ENCODE measurements at places on chromosomes 1 and 21.

DNA sequence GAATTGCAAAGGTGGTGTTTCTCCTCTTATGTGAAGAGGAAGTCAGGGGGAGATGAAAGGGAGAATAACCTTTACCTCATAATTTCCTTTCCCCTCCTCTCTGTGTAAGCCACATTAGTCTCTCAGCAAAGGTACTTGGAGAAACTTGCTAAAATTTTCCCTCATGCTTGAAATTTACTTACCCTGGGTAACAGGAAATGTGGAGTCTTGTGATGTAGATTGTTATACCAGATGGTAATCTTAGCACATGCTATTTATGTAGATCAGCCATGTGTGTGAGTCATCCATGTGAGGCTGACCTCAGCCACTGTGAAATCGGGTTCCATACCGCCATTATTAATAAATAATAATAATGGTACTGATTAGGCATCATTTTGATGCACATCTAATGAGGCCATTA lies 128.4 kb downstream of the TGFB2 start:
- DNase-seq, result no peak

DNA sequence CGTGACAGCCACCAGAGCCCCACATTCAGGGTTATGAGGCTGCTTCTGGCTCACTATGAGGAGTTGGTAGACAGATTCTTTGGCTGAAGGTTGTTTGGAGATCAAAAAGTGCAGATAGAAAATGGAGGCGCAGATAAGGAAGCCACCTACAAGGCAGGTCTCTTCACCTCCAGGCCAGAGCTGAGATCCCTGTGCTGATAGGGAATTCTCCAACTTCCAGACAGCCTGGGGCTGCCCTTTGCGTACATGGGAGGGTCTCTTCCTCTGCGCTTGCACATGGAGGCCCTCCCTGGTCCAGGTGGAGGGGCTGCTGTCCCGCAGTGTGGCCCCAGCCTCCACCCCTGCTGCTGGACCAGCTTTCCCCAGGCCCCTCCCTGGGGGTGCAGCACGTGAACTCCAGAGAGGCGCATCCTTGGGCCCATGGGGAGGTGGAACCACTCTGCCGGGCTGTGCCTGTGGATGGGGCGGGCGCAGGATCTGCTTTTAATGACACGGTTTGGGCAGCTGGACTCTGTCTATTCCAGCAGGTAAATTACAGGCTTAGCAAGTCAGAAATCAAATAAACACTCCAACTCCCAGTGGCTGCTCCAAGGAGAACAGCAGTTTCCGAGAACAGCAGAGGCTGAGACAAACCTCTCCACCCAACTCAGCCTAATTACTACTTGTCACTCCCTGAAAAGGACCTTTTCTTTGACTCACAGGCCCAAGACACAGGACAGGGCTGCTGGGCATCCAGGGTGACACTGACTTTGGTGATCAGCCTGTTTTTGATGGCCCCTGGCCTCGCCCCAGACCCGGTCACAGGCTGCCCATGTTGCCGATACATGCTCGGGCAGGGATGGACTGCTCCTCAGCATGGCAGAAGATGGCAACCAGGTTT lies 12.4 kb downstream of the OXCT2 start:
- no peak for DNase-seq

DNA sequence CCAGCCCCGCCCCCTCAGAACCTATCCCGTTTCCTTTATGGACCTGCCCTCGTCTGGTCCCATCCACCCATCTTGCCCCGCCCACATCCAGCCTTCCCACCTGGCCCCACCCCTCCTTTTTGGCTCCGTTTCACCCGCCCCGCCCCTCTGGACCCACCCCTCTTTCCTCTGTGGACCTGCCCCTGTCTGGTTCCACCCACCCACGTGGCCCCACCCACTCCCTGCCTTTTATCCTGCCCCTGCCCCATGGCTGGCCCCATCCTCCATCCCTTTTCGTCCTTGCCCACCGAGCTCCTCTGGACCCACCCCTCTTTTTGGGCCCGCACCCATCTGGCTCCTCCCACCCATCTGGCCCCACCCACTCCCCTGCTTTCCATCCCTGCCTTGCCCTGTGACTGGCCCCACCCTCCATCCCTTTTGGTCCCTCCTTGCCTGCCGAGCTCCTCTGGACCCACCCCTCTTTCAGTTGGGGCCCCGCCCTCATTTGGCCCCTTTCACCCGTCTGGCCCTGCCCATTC lies 177.3 kb downstream of the CAMTA1 start:
- DNase-seq, result peak; percentile 32

- DNase-seq, result no peak
Observed at GRCh38 chr1:34781071-34781843, at the start of gene GJB3. Gene GJB3 (plus strand): TSS chr1:34781214. CDS start chr1:34784763, 3,549 bp downstream.

GRCh38 chr1:171635661-171636060 lies 13.6 kb downstream of the MYOCOS start:
- no peak for DNase-seq

DNA sequence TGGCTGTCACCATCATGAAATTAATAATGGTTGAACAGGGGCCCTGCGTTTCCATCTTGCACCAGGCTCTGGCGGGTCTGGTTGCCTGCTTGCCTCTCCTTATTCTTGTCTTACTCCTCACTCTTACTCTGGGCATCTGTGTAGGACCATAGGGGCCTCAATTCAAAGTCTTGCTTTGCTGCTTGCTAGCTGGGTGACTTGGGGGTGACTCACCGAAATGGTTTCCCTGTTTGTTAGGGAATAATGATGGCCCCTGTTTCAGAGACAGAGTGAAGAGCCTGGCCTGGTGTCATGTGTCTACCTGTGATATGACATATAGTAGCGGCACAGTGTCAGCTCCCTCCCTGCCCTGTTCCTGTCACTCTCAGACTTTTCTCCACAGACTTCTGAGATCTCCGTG lies 24.6 kb downstream of the KCNC4 start:
- DNase-seq, result no peak

GRCh38 chr1:37945743-37946702 lies 830 bp downstream of the INPP5B start:
- DNase-seq, result no peak

Data from CD4-positive, alpha-beta T cell treated with Interleukin-10 for 1 hour (primary cell).